Neural crest cell (in vitro differentiated cells): ENCODE measurements at places on chromosomes 2 and 18.

GRCh38 chr2:25228848-25229278, 60.5 kb upstream of the POMC start:
- peak; percentile 66 for DNase-seq

DNA sequence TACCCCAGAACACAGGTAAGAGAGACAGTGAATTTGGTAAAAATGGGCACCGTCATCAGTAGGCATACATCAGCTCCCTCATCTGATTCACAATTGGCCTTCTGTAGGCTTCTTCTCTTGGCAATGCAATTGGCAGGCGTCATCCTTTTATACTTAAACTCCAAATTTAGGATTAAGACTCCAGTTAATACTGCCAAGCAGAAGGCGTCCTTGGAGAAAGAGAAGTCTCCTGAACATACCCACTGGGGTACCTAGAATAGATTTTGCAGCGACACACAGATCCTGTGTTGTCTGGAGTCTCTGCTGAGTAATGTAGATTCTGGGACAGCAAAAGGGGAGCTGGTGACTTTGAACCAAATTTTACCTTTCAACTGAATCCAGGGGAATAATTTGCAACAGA, 592 bp upstream of the METAP1D start:
- no peak for DNase-seq

- no peak for DNase-seq
Observed at GRCh38 chr2:6421138-6421730, 444.5 kb downstream of the CMPK2 start.

GRCh38 chr2:7033136-7033960, 116.1 kb downstream of the RNF144A start:
- no peak for DNase-seq

DNA sequence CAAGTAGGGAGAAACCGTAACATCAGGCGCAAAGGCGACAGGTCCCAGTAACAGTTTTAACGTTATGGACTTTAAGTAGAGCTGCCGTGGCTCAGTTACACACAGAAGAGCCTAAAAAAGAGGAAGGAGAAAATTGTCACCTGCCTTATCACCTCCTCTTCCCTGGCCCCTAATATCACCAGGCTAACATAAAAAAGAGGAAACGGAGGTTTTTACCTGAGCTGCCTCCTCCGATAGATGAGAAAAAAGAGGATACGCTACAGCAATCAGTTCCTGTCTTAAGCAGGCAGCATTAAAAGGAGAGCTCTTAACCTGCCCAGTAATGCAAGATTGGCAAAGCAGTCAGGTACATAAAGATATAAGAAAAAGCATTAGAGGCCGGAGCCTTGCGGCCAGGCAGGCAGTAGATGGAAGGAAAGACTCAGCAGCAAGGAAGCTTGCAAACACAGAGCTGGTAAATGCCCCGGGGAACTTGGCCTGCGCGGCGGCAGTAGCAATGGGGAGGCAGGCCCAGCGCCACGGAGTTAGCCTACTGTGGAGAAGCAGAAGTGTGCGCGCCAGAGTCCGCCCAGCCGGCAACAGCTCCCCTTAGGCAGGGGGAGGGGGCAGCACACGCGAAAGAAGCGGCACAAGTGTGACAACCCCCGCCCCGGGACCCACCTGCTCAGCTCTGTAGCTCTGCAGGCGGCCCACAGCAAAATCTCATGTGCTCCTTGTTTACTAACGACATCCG, 116.3 kb upstream of the SCN7A start:
- no peak for DNase-seq

DNA sequence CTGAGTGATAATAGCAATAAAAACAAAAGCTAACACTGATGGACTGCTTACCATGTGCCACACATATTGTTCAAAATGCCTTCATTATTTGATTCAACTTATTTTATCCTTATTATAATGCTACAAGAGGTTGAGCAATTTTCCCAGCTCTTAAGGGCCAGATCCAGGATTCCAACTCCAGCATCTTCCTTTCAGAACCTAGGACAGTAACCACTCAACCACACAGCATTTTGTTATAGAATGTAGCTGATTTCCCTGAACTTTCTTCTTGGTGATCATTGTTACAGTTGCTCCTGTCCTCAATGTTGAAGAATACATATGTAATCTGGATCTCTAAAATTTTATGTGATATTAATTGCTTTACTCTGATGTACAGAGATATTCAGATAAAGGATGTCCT, 341.7 kb downstream of the PIK3C3 start:
- no peak for DNase-seq

GRCh38 chr2:164141271-164141670, 405.5 kb upstream of the FIGN start:
- no peak for DNase-seq

DNA sequence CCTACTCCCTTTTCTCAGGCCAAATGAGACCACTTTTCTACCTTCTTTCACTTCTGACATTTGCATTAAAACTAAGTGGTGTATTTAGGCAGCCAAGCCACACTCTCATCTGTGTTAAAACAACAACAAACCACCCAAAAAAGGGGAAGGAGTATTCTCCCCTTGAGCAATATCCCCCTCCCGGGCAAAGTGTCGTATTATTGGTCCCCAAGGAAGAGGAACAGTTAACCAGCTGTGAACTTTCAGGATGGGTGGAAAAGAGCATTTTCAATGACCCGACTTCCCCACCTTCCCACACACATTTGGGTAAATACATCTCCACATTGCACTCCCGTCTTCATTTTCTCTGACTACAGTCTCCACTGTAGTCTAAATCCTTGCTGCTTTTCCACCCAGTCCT, 44.3 kb downstream of the FEZ2 start:
- no peak for DNase-seq

- peak; percentile 23 for DNase-seq
Observed at GRCh38 chr2:66541646-66542045, 106.7 kb downstream of the MEIS1 start.

DNA sequence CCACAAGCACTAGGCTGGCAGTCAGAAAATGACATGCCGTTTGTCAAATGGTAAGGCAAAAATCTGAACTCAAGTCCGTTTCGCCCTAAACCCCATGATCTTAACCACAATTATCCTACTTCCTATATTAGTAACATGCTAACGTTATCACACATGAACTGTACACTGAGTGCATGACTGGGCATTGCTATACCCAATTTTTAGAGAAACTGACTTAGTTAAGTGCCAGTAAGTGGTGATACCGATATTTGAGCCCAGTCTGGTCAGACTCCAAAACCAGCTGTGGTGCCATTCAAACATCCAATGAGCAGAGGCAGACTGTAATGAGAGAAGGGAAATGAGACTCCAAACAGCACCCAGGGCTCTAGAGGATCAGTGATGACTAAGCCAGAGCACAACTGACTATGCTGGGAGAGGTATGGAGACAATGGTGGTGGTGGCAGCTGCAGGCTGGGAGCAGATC, 311.7 kb upstream of the PKDCC start:
- no peak for DNase-seq

DNA sequence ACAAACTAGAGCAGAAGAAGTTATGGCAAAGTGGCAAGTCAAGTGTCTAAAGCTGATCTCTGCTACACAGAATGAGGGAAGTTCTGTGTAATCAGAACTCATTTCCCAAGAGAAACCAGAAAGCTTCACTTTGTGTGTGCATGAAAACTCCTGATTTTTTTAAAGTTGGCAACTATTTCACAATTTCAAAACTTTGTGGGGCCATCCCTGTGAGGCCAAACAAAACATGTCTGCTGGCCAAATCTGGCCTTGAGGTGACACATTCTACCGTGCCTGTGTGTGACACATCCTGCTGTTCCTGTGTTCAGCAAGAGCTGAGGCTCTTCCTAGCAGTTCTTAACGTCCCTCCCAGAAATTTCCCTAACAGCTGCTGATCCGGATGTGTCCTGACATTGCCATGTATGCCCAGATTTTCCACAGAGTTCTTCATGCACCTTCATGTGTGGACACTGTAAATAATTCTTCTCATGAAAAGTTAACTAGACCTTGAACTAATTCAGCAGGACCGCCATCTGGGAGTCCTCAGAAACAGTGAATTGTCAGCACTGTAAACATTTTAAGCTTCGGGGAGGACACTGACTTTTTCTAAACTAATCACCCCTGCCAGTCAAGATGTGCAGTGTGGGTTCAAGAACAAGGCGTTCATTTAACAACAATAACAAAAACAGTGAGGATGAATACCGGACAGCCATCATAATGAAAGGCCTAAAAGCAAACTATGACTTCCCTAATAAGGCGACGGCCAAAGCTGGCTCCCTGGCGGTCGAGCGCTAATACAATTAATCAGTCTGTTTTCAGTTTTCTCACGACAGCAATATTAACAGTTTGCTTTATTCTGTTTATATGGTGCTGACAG, 99.0 kb downstream of the PLEKHM3 start:
- DNase-seq: no peak

GRCh38 chr2:149068225-149068995, 29.9 kb downstream of the LYPD6B start:
- DNase-seq: no peak

GRCh38 chr18:75211626-75211952, 992 bp downstream of the TSHZ1 start:
- DNase-seq: no peak

GRCh38 chr2:209648714-209649113, 122.9 kb upstream of the UNC80 start:
- DNase-seq: no peak

GRCh38 chr2:168179592-168179991, 67.8 kb downstream of the STK39 start:
- DNase-seq: no peak

DNA sequence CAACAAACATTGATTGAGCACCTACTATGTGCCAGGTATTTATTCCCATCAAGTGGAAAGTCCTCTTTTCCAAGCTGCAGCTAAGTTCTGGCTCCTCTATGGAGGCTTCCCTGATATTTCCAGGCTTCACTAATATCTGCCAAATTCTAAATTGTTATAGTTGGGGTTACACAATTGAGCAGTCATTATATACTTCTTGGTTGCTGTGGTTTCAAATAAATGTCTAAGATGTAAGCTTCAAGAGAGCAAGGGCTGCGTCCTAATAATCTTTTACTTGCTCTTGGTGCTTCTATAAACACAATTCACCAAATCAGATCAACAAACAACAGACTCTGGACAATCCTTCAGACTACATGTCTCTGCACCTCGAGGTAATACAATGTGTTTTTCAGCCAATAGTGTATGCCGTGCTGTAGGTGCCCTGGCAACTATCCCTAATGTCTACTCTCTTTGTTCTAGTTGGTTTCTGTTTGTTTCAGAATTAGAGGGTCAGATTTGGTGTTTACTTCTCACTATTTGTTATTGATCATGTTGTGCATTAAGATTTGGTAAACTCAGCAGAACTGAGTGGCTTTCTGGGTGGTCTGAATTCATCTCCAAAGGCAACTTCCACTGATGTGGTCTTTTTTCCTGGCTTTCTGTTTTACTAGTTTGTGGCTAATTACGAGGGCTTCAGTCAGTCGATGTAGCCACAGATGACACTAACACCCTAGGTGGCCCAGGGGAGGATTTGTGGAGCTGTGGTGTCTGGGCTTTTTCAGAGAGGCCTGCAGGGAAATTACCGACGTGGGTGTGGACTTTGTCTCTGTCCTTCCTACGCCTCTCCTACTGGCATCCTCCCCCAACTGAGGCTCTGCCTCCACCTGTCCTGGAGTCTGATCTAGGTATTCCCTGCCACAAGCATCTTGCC, 50.4 kb downstream of the CDCA7 start:
- DNase-seq: no peak

DNA sequence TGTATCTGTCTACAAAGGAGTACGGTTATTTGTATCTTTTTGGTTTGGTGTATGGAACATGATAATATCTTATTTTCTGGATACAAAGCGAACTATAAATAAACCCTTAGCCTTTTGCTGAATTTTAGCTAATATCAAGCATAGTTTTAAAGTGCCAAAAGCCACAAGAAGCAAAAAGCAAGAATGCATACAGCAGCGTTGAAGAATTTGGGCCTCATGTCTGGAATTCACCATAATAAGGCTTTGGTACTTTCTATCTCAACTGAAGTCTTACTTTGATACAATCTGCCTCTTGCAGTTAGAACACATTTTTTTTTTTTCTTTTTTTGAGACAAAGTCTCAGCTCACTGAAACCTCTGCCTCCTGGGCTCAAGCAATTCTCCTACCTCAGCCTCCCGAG, 151.5 kb downstream of the ERBB4 start:
- DNase-seq: no peak

- DNase-seq: no peak
Observed at GRCh38 chr2:72676341-72677025, 149.3 kb downstream of the EXOC6B start.

- no peak for DNase-seq
Observed at GRCh38 chr2:69579536-69579935, 64.0 kb downstream of the AAK1 start.

DNA sequence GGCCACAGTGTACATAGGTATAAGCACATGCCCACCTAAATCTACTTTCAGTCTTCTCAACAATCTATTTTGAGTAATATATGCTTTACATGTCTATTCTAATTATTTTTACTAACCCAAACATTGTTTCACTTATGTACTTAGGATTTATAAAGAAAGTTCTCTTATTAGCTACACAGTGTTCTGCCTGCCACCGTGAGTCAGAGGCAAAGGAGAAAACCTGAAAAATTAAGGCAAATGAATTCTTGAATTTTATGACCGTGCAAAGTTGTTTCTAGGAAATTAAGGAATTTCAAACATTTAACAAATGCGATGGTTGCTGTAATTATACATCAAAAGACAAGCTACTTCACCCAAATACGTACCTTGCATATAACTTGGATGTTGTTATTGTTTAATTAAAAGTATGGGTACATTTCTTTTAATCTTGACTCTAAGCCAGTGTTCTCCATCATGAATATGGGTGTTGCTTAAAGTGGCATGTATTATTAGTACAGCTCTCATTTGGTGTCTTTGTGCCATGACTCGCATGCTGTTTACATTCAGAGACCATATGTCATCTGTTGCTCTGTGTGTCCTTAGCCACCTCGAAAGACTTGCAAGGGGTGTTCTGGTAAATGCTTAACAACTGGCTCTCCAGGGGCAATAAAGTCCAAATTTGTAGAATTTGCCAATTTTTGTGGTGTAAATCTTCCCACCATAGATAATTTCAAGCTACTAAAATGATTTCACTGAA, 154.3 kb upstream of the FN1 start:
- no peak for DNase-seq

- no peak for DNase-seq
Observed at GRCh38 chr2:6929196-6929819, 12.1 kb downstream of the RNF144A start.

GRCh38 chr2:156511803-156512202, 75.6 kb downstream of the GPD2 start:
- DNase-seq: no peak
